ENCODE measurements at places on chromosomes 6 and 20.

DNA sequence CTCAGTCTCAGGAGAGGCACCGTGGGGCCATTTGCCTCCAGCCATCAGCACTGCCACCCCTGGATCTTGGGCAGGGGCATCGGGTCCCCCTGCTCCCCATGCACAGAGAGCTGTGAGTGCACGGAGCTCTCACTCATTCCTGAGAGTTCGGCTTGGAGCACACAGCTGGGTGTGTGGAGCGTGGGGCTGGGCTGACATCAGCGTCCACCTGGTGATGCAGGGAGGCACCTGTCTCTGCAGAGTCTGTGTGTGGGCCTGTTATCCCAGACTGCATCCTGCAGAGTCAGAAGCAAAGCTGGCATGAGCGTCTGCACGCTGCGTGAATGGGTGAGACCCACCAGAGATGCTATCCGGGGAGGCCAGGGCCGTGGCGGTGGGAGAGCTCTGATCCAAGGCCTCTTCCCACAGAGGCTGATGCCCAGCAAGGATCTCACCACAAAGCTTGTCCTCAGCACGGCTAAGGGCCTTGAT lies 248.8 kb upstream of the AFDN start:
- no peak for DNase-seq

DNA sequence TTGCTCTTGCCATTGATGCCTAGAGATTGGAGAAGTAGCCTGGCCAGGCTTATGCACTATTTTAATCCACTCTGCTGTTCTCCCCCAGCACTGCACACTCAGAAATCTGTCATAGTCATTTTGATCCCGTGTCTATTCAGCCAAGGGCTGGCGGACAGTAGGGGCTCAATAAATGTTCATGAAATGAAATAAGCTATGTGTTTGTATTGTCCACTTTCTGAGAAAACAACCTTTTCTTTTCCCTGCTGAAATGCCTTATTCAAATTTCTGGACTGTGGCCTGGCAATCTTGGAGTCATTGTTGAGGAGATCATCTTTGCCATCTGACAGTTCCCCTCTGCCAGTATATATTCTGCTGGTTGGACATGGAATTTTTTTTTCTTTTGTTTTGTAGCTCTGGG lies 550.4 kb upstream of the MAP3K7 start:
- no peak for DNase-seq

GRCh38 chr6:72911463-72912155 lies 289.7 kb downstream of the KCNQ5 start:
- DNase-seq = no peak

GRCh38 chr6:144647971-144648651 lies 363.0 kb downstream of the UTRN start:
- DNase-seq = no peak

- no peak for DNase-seq
Measured at GRCh38 chr6:45487645-45488044, 109.9 kb upstream of the SUPT3H start.
